ENCODE measurements at places on chromosomes 16 and 17. TPM values are rescaled to one million over a fixed set of nuclear protein-coding genes. Genes with fewer than 3 reads are reported as not detected.

DNA sequence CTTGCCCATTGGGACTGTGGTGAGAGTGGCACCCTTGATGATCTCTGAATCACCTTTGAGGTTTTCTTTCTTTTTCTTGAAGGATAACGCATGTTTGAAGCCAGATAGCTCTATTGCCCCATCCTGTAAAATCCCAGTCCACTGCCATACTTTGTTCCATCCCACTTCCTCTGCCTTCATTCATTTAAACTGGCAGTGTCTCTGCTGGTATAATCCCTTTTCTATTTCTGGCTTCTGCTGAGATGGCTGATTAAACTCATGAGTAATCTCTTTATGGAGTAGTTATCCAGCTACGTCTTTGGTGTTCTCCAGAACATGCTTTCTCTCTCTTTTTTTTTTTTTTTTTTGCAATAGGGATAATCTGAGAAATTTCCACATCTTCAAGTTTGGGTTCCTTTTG lies 656.5 kb upstream of the SALL1 start:
- no peak for DNase-seq

DNA sequence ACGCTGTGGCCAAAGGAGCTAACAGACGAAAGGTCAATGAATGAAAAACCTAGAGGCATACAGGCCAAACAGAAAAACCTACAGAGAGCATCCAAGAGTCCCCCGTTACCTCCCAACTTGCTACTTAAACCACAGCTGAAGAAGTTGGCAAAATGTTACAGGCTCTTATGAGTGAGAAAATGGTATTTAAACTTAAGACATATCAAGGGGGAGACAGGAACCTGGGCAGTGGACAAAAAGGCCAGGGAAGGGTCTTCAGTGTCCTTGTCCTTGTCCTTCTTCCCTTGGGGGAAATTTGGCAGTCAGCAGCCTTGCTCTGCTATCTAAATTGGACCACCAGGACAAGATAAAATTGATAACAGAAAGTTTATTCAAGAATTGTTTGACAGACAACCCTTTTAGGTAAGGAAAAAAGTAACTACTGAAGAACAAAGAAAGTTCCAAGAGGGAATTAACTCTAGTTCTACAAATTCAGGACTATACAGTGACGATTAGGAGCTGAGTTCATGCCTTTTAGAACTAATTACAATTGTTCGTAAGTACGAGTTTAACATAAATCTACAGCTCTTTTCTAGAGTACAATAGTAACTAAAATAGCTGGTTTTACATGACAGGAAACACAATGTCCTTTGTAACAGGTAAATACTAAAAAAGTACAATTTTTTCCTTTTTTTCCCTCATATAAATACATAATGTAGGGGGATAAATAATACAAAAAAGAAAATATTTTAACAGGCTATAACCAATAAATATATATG lies 3.8 kb upstream of the HOXB2 start:
- no peak for DNase-seq

DNA sequence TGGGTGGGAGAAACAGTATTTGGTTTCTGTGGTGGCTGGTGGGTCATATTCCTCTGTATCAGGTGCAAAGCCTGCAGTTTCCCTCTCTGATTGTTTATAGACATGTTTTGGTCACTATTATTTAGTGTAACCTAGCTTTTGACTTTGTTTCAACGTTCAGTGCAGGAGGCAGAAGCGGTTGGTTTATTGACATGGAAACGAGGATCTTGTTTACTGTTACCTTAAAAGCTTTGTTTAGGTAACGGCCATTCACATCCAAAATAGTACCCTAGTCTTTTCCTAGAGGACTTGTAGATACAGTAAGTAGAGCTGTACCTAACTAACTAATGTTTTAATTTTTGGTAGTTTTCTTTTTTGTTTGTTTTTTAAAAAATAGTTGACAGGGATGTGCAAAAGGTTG lies 3.5 kb downstream of the MSI2 start:
- DNase-seq, result no peak

GRCh38 chr17:57379895-57380434 lies 123.6 kb downstream of the MSI2 start:
- no peak for DNase-seq

Gene RABEP2
- 21.0 TPM for total RNA-seq

Data from left cardiac atrium (tissue), 4 donors.